ENCODE measurements at places on chromosomes 5 and 9. TPM values are rescaled to one million over a fixed set of nuclear protein-coding genes. Genes with fewer than 3 reads are reported as not detected.
A peak's percentile ranks its signal among the peaks of the same experiment; 100 is the strongest.

RGS7BP gene
- not detected for total RNA-seq

HTR4 gene
- not detected for total RNA-seq

- DNase-seq, result no peak
Observed at GRCh38 chr5:150661086-150661485, at the start of gene MYOZ3. Gene MYOZ3, plus strand, starts transcription at chr5:150661251. Its CDS starts 1,691 bp downstream, at chr5:150662942.

- DNase-seq, result no peak
Observed at GRCh38 chr5:176391479-176391878, 2.9 kb downstream of the HIGD2A start.

DNA sequence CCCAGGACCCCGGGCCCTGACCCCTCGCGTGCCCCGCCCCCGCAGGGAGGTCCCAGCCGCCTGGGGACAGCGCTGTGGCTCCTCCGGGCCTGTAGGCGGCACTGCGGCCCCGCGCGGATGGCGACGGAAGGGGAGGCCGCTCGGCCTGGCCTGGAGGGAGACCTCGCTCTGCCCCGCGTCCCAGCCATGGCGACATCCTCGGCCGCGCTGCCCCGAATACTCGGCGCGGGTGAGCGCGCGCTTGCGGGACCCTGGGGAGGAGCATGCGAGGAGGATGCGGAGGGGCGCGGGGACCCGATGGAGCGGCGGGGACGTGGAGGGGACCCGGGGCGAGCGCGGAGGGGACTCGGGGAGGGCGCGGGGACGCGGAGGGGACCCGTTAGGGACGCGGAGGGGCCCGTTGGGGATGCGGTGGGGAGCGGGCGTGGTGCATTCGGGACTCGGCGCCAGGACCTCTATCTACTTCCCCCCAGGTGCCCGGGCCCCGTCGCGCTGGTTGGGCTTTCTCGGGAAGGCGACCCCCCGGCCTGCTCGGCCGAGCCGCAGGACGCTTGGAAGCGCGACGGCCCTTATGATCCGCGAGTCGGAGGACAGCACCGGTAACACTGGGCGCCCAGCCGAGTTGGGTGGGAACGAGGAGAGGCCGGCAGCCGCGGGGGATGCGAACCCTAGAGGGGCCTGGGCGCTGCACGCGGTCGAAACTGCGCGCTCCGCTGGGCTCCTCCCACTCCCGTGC, at the start of gene MRPS2:
MRPS2 (plus strand) TSS at position 158 of the 736 bp plus-strand sequence; CDS start at position 187, 29 bp downstream.
- peak; percentile 87 for DNase-seq

BARHL1 gene
- total RNA-seq, result not detected

- no peak for DNase-seq
Observed at GRCh38 chr9:82180711-82181110, 192.1 kb downstream of the SPATA31D1 start.

DNA sequence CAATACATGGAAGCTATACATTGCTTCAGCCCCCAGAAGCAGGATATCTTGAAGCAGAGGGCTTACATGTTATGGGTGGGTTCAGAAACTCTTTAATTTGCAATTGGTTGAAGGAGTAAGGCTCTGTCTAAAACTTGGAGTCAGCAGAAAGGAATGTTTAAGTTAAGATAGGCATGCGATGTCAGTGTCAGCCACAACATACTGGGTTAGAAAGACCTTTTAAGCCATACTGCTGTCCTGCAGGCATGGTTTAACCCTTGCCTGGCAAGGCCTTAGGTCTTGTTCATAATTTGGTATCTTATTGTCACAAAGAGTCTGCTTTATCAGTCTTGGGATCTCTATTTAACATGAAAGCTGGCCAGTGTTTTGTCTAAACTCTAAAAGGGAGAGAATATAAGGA, 1619.6 kb upstream of the WWC1 start:
- DNase-seq, result no peak

NTNG2 gene
- total RNA-seq, result 3.8 TPM
